Left ventricle myocardium inferior (tissue), 1 donor: ENCODE measurements at places on chromosomes 2 and 18.

- peaks cover 12% of the 10 kb centered on the region for H3K4me1 ChIP-seq
- no peak overlapping the region for H3K27ac ChIP-seq
- no peak for DNase-seq
- H3K4me3 ChIP-seq, result no peak overlapping the region
- no peaks in the 10 kb centered on the region for H3K27me3 ChIP-seq
Measured at GRCh38 chr2:105317937-105318336, 11.6 kb downstream of the TGFBRAP1 start.

DNA sequence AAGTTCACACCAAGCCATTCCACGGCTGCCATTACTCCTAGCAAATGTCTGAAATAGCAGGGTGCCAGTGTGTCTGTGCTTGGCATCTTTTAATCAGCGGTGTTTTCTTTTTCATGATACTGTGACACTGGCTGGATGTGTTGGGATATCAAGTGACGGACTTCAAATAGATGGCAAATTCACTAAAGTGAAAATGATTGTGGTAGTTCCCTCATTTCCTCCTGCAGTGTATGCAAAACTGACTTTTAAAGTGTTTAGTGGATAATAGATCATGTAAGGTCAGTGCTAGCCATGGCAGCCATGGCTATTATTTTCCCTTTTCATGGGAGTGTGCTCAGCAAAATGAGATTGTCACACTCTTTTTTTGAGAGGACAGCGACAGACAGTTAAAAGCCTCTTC is 261.5 kb upstream of the SIX3 start:
- peak overlapping the region; percentile 15 for H3K4me3 ChIP-seq
- H3K4me1 ChIP-seq, result peaks cover 17% of the 10 kb centered on the region
- no peak for DNase-seq
- H3K27ac ChIP-seq, result no peak overlapping the region

- H3K27me3 ChIP-seq, result no peaks in the 10 kb centered on the region
- H3K36me3 ChIP-seq, result no peaks in the 10 kb centered on the region
- no peaks in the 10 kb centered on the region for H3K4me1 ChIP-seq
- no peak overlapping the region for H3K4me3 ChIP-seq
- no peak overlapping the region for H3K27ac ChIP-seq
- DNase-seq, result no peak
Measured at GRCh38 chr2:199144546-199144945, 313.2 kb downstream of the SATB2 start.

GRCh38 chr2:201887773-201888425 is 81.6 kb downstream of the CDK15 start:
- H3K4me1 ChIP-seq, result peaks cover 15% of the 10 kb centered on the region
- DNase-seq, result no peak
- no peak overlapping the region for H3K27ac ChIP-seq

GRCh38 chr2:32862269-32863055 is 84.3 kb upstream of the LTBP1 start:
- H3K4me3 ChIP-seq, result no peak overlapping the region
- no peak for DNase-seq
- no peak overlapping the region for H3K27ac ChIP-seq
- no peaks in the 10 kb centered on the region for H3K36me3 ChIP-seq
- H3K4me1 ChIP-seq, result no peaks in the 10 kb centered on the region
- H3K27me3 ChIP-seq, result no peaks in the 10 kb centered on the region
